ENCODE measurements at places on chromosomes 4 and X. TPM values are rescaled to one million over a fixed set of nuclear protein-coding genes. Genes with fewer than 3 reads are reported as not detected.

Gene SPANXD
- total RNA-seq: not detected

Gene CDKL2
- total RNA-seq: 4.2 TPM

DNA sequence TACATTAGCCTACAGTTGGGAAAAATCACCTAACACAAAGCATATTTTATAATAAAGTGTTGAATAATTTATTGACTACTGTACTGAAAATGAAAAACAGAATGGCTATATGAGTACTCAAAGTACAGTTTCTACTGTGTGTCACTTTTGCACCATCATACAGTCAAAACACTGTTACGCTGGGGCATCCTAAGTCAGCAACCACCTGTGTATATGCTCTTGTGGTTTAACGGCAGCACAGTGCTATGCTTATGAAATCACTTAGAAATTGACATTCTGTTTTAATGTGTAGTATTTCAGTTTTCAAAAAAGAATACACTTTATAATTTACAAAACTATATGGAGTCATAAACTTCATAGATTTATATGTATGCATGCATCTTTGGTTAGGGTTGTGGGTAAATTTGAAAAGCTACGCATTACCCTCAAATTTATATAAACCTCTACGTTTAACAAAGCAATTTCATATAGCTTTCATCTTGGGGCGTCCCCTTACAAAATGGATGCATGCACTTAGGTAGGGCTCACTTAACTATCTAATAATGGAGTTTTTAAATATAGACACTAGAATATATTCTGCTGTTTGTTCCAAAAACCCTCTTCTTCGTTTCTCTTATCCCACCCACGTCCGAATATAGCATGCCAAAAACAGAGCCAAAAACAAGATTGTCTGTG lies 690 bp upstream of the NEIL3 start:
- H3K4me1 ChIP-seq: peaks cover 12% of the 10 kb centered on the region
- H3K4me3 ChIP-seq: peak overlapping the region; percentile 95
- H3K27me3 ChIP-seq: no peaks in the 10 kb centered on the region
- no peak overlapping the region for H3K27ac ChIP-seq

- no peaks in the 10 kb centered on the region for H3K36me3 ChIP-seq
- no peak within 1 kb of the TSS for H3K4me3 ChIP-seq
- H3K27me3 ChIP-seq: peaks cover 16% of the 10 kb centered on the region
- no peak for DNase-seq
Observed at GRCh38 chrX:28586981-28587551, at the start of gene IL1RAPL1. IL1RAPL1 (plus strand) TSS chrX:28587446.

GRCh38 chr4:132605551-132605950 lies 543.5 kb upstream of the PCDH10 start:
- no peaks in the 10 kb centered on the region for H3K36me3 ChIP-seq
- peaks cover 2% of the 10 kb centered on the region for H3K27me3 ChIP-seq
- no peaks in the 10 kb centered on the region for H3K4me1 ChIP-seq

DNA sequence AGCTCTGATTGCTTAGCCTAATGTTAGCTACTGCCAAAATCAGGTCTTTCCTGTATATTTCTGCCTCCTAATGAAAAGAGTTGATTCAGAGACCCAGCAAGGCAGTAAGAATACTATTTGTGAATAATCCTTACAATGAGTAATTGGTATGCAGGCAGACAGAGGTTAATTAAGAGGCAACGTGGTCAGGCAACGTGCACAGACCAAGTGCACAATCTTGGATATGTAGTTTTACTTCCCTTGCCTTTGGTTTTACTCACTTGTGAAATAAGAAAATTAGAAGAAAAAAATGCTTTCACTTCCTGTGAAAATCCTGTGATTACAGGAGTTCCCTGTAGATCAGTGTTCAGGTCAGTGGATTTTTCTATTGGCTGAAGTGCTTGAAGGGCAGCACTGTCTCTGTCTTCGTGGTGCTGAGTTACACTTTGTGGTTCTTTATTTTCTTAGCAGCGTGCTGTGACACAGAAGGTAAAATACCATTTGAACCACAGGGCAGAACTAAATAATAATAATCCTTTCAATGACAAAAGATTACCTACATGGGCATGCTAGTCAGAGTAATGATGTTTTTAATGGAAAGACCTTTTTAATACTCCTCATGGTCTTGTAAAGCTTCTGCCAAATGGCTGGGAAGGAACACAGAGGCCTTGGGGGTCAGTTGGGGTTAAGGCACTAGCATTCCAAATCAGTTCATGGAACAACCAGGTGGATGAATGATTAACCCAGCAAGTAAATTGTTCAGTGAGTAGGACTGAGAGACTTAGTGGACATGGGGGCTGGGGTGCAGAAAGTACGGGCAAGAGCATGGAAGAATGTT lies 430.9 kb downstream of the MAPK10 start:
- H3K36me3 ChIP-seq: peaks cover 6% of the 10 kb centered on the region
- H3K27me3 ChIP-seq: no peaks in the 10 kb centered on the region
- no peak for DNase-seq
- peaks cover 56% of the 10 kb centered on the region for H3K4me1 ChIP-seq
- peak overlapping the region; percentile 42 for H3K27ac ChIP-seq

DNA sequence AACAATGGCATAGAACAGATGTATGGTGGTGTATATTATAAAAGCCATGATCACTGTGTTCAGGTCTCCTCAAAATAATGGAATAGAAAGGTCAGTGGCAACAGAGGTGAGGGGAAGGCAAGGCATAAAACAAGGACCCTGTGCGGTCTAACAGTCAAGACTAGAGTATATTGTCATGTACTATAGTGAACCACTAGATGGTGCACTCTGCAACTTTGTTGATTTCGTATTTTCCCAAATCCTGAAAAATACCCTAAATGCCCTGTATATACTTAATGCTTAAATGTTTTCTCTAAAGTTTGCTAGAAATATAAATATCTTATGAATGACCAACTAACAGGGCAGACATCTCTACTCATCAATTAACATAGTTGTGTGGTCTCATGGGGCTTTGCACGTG lies 453.0 kb downstream of the PCDH11X start:
- H3K4me1 ChIP-seq: no peaks in the 10 kb centered on the region
- no peak overlapping the region for H3K4me3 ChIP-seq
- no peak overlapping the region for H3K27ac ChIP-seq
- peaks cover 4% of the 10 kb centered on the region for H3K27me3 ChIP-seq

GRCh38 chr4:184850431-184851199 lies 24.8 kb upstream of the ACSL1 start:
- no peak overlapping the region for H3K4me3 ChIP-seq
- no peak overlapping the region for H3K27ac ChIP-seq
- H3K36me3 ChIP-seq: no peaks in the 10 kb centered on the region
- peaks cover 9% of the 10 kb centered on the region for H3K4me1 ChIP-seq
- H3K27me3 ChIP-seq: no peaks in the 10 kb centered on the region

DNA sequence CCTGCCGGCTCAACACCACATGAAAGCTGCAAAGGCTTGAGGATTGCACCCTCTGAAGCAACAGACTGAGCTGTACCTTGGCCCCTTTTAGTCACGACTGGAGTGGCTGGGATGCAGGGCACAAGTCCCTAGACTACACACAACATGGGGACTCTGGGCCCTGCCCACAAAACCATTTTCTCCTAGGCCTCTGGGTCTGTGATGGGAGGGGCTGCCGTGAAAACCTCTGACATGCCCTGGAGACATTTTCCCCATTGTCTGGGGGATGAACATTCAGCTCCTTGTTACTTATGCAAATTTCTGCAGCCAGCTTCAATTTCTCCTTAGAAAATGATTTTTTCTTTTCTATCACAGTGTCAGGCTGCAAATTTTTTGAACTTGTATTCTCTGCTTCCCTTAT lies 123.5 kb upstream of the SMARCAD1 start:
- no peak for DNase-seq
- H3K36me3 ChIP-seq: peaks cover 2% of the 10 kb centered on the region
- H3K27me3 ChIP-seq: no peaks in the 10 kb centered on the region
- no peak overlapping the region for H3K4me3 ChIP-seq
- H3K4me1 ChIP-seq: no peaks in the 10 kb centered on the region

DNA sequence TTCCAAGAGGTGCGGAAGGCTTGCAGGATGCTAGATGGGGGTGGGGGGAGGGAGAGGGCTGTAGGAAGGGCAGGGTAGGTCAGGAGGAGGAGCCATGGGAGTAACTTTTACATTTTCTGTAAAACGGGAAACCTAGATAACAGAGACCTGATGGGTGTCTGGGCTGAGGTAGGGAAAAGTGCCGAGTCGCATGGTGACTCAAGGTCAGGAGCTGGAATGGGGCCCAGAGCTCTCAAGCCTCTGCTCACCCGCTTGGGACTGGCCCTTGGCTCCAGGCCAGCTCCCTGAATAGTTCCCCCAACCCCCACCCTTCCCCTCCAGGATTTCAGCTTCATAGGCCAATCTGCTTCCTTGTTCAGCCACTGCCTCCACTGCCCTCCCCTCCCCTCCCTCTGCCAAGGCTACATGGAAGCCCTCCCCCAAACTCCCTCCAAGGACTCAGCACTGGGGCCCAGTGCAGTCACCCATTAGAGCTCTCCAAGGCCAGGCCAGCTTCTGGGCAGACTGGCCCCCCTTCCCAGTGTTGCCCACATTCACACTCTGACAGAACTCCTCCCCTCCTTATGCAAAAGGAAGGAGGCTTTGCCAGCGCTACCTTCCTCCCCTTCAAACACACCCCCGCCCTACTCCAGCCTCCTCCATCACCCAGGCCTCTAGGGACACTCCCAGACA lies 43.6 kb downstream of the TSC22D3 start:
- H3K36me3 ChIP-seq: no peaks in the 10 kb centered on the region
- peaks cover 73% of the 10 kb centered on the region for H3K4me1 ChIP-seq
- H3K27ac ChIP-seq: peak overlapping the region; percentile 90
- no peak for DNase-seq
- H3K27me3 ChIP-seq: no peaks in the 10 kb centered on the region
- H3K4me3 ChIP-seq: no peak overlapping the region

DNA sequence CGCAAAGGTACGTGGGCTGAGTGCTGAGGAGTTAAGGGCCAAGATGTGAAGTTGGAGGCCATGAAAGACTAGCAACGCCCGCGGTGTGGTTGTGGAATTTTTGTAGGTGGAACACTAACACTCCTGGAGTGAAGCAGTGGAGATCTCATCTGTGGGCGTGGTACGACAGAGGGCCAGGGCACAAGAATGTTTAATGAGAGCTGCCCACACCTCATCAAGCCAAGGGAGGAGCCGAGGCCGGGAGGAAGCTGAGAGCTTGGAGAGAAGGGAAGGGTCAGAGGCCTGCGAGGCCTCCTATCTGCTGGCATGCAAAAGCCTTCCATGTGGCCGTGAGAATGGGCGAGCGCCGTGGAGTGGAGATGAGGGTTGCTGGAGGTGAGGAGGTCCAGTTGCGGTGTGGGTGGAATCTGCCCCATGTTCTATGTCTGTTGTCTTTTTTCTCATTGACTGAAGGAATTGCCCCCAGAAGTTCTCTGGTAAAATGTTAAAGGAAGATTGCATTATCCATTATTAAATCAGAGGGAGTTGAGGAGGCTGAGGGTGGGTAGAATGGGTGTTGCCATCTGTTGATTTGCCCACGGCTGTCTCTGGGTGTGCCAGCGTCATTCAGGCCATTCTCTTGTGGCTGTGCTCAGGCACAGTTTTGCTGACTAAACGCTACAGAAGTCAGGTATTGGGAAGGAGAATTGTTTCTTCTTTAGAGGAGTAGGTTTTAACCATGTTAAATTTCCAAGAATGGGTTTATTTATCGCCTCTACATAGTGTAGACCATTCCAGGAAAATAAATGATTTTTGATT lies 19.8 kb downstream of the SNX25 start:
- H3K4me1 ChIP-seq: peaks cover 20% of the 10 kb centered on the region
- no peaks in the 10 kb centered on the region for H3K27me3 ChIP-seq
- DNase-seq: no peak
- H3K4me3 ChIP-seq: no peak overlapping the region
- no peaks in the 10 kb centered on the region for H3K36me3 ChIP-seq
- H3K27ac ChIP-seq: no peak overlapping the region

All from chondrocyte (in vitro differentiated cells).